ENCODE measurements at places on chromosomes 6 and 20.
A peak's percentile ranks its signal among the peaks of the same experiment; 100 is the strongest.

DNA sequence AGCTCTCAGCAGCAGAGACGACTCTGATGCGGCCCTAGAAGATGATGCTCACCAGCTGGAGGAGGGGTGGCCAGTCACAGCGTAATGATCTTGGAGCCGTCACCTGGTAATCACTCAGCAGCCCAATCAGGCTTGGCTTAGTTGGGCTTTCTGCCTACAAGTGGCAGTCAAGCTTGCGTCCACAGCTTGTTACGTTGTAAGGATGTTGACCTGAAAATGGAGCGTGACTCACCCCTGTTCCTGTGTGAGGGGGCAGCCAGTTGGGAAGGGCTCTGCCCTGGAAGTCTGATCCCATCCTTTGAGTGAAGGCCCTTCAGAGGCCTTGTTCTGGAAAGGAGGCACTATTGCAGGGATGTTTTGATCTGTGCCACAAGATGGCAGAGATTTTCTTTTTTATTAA lies 49.8 kb downstream of the SPATA2 start:
- DNase-seq, result no peak

DNA sequence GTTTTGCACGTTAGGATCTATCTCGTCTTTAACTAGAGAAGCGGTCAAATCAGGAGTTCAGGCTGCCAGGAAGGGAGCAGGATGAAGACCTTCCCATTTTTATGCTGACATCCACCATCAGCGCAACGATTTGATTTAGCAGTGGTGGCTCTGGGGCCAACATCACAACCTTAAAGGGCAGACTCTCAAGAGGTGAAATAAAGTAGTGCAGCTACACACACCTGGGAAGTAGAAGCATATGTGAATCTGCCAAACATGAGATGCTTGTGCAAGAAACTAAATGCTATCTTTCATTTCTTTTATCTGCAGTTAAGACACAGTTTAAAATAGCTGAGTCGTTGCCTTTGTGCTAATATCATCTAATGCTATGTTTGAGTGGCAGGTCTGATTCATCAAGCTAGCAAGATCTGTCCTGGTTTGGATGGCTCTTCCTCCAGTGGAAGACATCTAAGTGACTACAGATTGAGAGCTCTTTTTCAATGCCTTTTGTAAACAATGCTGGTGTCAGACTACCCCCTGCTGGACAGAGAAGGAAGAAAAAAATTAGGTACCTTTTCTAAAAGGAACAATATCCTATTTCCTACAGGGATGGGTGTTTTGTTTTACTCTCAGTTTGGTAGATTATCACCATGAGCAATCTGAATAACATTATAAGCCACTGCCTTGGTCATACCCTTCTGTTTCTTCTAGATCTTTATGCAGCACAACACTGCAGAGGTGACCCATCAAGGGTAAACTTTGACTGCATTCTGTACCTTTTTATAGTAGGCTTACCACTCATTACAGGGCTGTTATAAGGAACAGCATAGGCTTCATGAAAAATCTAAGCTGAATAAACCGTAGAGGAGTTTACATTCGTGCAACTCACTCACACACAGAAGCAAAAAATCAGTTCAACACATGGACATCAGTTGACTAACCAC lies 171.6 kb upstream of the FBXL4 start:
- DNase-seq, result peak; percentile 48

DNA sequence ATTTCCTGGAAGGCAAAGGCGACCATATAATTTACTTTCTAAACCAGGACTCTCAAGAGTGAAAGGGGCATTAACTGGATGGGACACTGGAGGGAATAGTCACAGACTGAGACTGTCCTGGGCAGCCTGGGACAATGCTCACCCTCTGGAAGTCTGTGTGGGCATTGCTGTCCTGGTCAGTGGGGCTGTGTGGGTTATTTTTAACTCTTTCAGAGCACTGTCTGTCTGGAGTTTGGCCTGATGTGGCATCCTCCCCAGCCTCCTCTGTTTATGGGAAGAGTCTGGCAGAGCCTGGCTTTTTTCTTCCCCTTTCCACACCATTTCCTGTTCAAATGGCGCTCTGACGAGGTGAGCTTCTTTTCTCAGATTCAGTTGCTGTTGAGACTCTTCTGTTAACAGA lies 11.7 kb downstream of the DAAM2 start:
- no peak for DNase-seq

- DNase-seq, result no peak
Observed at GRCh38 chr6:23213651-23214050, 644.3 kb downstream of the HDGFL1 start.

DNA sequence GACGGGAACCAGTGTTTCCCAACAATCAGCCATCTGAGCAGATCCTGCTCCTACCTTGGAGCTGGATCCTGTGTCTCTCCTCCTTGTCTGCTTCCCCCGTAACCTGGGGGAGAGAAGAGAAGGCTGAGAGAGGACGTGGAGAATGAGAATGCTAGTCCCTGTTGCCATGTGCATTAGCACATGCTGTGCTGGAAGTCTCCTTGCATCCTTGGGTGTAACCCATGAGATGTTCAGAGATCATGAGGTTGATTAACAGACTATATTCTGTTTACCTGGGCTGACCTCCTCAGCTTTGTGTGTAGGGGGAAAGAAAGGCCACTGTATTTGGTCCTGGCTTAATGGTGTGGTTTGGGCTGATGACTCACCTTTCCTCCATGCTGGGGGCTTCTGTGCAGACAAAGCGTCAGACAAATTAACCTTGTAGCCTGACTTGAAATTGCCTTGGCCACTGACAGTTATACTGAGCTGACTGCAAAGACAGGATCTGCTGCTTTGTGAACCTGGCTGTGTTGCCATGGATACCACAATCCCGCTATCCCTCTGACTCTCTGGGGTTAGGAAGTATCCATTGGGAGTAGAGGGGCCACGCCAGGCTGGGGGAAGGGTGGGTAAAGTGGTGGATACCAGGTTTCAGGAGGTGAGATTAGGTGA lies 243.7 kb upstream of the CHD6 start:
- no peak for DNase-seq

DNA sequence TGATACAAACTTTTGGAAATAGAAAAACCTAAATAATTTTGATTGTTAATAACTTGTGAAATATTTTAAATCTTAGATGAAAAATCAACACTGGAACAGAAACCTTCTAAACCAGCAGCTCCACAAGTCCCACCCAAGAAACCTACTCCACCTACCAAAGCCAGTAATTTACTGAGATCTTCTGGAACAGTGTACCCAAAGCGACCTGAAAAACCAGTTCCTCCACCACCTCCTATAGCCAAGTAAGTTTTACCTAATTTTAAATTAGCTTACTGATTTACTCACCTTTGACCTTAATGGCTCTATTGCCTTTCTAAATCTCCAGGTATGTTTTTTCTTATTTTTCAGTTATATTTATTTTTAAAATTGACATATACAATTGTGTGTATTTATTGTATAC lies 102.6 kb upstream of the ADGRF4 start:
- no peak for DNase-seq

GRCh38 chr6:41049521-41049920 lies 3.5 kb upstream of the APOBEC2 start:
- no peak for DNase-seq

Data from hematopoietic multipotent progenitor cell treated with erythropoietin and hydrocortisone succinate and interleukin-3 and kit ligand, for 17 days (in vitro differentiated cells).